Stimulated activated CD8-positive, alpha-beta memory T cell treated with anti-CD3 and anti-CD28 coated beads, Interleukin-4, amount 100 ng/mL, for 4 hours (primary cell): ENCODE measurements at places on chromosomes 3 and 15.
A peak's percentile ranks its signal among the peaks of the same experiment; 100 is the strongest.

- peak; percentile 71 for DNase-seq
These were observed 25.8 kb downstream of the EFCC1 start for GRCh38 chr3:129026728-129027543.

GRCh38 chr3:119716998-119717397 is 14.2 kb downstream of the CFAP91 start:
- DNase-seq, result no peak

DNA sequence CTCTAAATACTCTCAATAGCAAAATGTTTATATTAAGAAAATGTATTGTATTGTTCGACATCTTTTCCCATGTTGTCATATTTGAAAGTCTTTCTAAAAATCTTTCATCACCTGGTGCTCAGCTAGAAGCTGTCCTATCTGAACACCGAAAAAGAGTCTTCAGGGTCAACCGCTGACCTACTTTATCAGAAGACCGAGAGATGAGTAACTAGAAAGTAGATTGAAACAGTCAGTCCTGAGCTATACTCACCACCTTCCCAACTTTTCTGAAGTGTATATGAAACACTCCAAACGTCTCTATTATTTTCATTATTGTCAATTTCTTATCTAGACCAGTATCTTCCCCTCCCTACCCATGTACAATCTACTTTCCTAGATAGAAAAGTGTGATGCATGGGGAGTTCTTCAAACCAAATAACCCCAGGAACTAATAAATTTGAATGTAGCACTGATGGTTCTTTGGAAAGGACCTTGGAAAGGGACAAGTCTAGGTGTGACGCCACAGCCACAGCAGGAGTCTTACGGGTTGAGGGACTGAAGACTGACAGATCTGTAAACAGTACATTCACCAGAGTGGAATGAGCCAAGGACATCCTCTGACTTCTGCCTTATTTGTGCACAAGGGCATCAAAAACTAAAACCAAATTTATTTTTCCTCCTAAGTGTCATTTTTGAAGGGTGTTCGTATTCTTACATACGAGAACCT is 58.6 kb downstream of the TMOD3 start:
- no peak for DNase-seq

- no peak for DNase-seq
These were observed 43.6 kb downstream of the COL8A1 start for GRCh38 chr3:99681976-99682375.

GRCh38 chr3:143121241-143122088 is 1.9 kb downstream of the CHST2 start:
- DNase-seq, result peak; percentile 54

DNA sequence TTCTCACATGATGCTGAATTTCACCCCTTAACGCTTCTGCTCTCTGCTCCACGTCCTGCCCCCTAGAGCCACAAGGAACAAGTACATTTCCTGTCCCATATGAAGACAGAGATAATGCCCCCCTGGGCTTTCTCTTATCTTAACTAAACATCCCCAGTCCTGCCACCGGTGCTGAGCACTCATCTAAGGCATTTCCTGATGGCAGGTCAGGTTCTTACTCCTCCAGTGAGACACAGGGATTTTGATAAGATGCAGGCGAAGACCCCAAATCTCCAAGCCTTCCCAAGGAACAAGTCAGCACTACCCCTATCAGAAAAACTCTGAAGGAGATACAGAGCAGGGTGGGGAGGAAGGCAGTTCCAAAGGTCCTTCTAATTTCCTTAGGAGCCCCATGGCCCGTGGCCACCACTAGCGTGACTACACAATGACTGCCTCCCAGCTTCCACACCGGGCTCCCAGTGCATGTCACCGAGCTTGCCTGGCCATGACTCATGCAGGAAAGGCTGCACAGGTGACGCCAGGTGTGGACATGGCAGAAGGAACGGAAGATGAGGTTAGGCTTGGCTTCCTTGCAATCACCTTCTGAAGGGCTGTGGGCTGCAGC is 152.9 kb downstream of the XXYLT1 start:
- DNase-seq, result no peak

GRCh38 chr3:23112491-23112890 is 90.6 kb upstream of the UBE2E2 start:
- DNase-seq, result no peak

- no peak for DNase-seq
These were observed 33.5 kb downstream of the COPS2 start for GRCh38 chr15:49121901-49122300.

DNA sequence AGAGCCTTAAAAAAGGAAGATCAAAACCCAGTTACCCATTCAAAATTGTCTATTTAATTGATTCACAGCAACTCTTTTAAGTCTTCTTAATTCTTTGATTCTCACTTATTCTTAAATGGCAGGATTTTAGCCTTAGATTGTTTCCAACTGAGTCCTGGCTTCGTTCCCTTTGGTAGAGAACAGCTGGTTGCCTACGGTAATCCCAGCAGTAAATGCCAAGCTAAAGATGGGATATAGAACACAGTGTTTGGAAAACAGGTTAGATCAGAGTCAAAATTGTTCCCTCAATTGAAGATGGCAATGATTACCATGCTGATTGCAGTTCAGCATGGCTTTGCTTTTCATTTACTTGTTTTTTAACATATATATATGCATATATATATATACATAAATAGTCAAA is 300.9 kb downstream of the PYDC2 start:
- no peak for DNase-seq

DNA sequence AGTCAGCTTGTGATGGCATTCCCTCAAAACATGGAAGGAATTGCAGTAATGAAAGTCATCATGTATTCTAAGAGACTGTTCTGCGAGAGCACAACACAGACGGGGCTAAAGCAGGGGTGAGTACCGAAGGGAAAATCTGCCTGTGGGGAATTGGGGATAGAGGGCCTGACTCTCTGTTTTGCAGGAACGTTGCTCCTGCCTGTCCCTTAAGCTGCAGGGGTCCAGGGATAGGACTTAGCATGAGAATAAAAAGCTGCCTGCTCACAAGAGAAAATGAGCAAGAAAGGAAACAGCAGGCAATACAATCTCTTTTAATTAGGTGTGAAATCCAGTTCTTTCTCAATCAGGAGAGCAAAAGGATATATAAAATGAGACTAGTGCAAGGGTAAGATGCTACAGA is 62.2 kb downstream of the TIGIT start:
- no peak for DNase-seq

GRCh38 chr3:144053121-144053520 is 81.5 kb downstream of the DIPK2A start:
- DNase-seq, result no peak

- no peak for DNase-seq
These were observed at the start of gene MUC4 for GRCh38 chr3:195811756-195812155. TSS of gene MUC4 (minus strand) at chr3:195811929. CDS start at chr3:195811817, 112 bp downstream.

- DNase-seq, result no peak
These were observed 123.5 kb upstream of the SAMMSON start for GRCh38 chr3:69876073-69876472.

GRCh38 chr3:42680806-42681205 is 4.5 kb upstream of the KLHL40 start:
- no peak for DNase-seq

- no peak for DNase-seq
These were observed 5.8 kb upstream of the HCN4 start for GRCh38 chr15:73374604-73375003.

DNA sequence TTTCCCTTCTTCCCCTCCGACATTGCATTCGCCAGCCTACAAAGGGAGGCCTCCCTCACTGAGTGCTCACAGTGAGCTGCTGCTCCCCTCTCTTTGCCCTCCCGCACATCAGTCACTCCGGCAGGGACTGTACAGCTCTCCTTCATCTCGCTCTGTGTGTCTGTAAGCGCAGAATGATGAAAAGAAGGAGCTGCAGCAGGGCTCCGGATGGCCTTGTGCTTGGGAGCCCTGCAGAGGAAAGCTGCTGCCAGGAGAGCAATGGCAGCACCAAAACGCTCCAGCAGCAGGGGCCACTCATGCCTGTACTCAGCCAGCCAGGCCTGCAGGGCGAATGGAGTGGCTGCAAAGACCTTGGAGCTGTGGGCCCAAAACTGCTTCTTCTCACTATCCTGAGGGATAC is 107.0 kb upstream of the NSMCE3 start:
- no peak for DNase-seq

DNA sequence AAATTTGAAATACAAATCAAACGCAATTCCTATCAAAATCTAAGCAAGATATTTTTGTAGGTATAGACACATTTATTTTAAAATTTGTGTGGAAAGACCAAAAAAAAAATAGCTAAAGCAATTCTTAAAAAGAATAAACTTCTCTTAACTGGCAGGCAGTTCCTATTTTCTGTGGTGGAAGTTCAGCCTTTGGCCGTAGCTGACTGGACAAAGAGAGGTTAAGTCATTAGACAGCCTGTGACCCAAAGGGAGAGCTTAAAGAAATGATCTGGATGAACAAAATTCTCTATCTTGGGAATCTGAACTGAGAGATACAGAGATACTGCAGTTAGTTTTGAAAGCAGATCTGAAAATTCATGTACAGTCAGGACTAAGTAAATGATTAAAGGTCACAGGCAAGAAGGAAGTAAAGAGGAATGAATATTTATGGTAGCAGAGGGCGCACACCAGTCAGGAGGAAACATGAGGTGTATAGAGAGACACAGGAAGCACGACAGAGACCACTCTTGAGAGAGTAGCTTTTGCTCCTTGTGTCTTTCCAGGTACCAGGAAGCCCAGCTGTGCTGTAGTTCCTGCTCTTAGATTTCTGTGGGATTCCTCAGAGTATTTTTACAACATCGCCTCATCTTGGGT is 57.5 kb downstream of the TPRG1 start:
- no peak for DNase-seq

DNA sequence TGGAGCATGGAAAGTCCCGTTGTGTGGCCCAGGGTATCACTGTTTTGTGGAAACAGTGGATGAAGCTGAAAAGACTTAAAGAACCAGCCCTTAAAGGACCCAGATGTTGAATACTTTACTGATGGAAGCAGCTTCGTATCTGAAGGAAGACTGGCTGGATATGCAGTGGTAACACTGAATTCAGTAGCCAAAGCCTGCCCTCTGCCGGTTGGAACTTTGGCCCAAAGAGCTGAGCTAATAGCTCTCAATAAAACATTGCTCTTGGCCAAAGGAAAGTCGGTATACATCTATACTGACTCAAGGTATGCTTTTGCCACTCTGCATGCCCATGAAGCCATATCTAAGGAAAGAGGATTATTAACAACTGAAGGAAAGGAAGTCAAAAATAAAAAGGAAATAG is 885.4 kb downstream of the PDCD6IP start:
- no peak for DNase-seq

DNA sequence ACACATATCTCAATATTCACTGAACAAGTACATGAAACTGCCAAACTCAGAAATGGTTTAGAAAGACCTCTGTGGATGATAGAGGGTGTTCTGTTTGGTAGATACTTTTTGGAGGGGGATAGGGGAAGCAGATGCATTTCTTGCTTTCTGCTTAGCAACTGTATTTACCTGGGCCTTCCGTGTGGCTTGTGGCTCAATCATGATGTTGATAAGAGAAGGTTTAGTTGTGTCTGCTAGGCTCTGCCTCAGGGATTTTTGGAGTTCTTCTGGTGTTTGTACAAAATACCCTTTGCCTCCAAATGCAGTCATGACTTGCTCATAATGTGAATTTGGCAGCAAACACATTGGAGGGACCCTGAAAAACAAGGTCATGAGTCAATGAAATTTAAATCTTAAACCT is 38.2 kb downstream of the HACL1 start:
- no peak for DNase-seq

- no peak for DNase-seq
These were observed 17.7 kb upstream of the PRKCI start for GRCh38 chr3:170204509-170204908.

- DNase-seq, result no peak
These were observed 214.4 kb downstream of the THSD4 start for GRCh38 chr15:71329497-71330260.

GRCh38 chr3:81743096-81744025 is 18.1 kb downstream of the GBE1 start:
- no peak for DNase-seq

GRCh38 chr15:73035221-73035620 is 17.0 kb upstream of the NEO1 start:
- DNase-seq, result no peak

DNA sequence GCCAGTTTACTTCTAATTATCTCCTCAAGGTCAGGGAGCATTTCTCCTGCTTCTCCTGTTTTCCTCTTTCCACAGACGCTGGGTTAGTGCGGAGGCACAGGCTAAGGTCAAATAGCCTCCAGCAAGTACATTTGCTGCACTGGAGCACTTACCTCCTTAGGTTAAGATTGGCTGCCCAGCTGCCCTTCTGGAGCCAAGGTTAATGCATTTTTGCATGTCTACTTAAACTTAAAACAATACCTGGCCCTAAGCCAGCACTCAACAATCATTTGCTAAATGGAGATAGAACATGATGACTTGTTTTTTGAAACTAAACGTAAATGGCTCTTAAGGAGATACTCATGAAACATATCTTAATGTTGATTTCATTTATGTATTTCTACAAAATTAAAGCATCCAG is 83.5 kb downstream of the SSR3 start:
- DNase-seq, result no peak

DNA sequence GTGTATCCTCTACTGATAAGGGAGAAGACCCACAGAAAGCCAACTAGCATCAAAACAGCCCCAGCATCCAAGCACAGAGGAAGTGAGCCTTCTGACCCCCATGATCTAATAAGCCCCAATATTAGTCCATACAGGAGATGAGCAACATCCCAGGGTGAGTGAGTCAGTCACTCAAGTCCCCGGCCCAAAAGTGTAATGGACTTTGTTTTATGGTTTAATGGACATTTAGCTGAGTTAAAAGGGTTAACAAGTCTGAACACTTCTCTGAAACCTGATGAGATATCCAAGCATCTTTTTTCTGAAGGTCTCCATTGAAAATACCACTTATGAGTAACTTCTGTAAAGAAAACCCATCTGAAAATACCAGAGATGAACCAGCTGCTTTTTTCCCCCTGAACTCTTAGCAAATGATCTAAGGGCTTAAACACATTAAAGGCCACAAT is 115.6 kb downstream of the GREM1 start:
- DNase-seq, result no peak

- no peak for DNase-seq
These were observed 161.9 kb downstream of the WNT7A start for GRCh38 chr3:13718000-13718399.

GRCh38 chr15:100771746-100772145 is 107.9 kb upstream of the ALDH1A3 start:
- DNase-seq, result no peak

- no peak for DNase-seq
These were observed 33.7 kb upstream of the NOX5 start for GRCh38 chr15:68980786-68981185.

- DNase-seq, result no peak
These were observed 36.4 kb upstream of the ATP2C1 start for GRCh38 chr3:130857336-130858026.

DNA sequence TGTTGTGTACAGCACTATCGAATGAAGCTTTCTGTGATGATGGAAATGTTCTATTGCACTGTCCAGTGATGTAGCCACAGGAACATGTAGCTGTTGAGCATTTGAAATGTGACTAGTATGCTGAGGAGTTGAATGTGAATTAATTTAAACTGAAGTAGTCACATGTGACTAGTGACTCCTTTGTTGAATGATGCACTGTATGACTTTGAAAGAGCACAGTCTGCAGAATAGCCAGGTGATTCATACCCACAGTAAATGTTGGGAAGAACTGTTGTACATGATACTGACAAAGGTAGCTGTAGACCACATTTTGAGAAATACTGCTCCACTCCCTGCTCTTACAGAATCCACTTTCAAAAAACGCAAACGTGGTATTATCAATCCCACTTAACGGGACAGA is 34.0 kb upstream of the ACTL6A start:
- no peak for DNase-seq

- DNase-seq, result peak; percentile 26
These were observed 41.0 kb downstream of the ABHD2 start for GRCh38 chr15:89129123-89129815.

GRCh38 chr3:72510247-72510646 is 338.0 kb downstream of the SHQ1 start:
- DNase-seq, result no peak
